ENCODE measurements at places on chromosomes 5 and 9.

DNA sequence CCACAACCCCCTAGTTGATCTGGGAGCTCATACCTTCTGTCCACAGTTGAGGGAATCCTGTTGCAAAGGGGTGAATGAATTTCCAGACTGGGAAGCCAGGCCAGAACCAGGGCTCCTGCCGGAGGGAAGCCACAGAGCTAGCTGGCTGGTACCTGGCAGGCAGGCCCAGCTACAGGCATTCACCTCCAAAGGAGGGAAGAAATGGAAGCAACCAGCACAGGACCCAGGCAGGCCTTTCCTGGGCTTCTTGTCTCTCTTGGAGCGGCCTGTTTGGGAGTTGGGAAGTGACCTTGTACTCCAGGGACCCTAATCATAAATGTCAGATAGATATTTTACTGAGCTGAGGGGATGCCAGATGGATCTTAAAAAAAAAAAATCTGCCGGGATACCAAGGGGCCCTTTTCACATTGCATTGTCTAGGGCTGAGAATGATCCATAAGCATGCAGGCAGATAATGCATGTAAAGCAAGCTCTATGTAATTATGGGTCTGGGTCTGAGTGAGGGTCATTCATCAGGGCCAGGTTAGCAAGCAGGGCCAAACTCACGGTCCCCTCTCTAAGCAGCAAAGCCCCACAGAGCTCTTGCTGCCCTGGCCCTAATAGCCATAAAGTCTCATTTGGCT is 8.4 kb downstream of the NR2F1 start:
- DNase-seq, result no peak

GRCh38 chr5:130693509-130693908 is 471.5 kb downstream of the HINT1 start:
- DNase-seq, result no peak

GRCh38 chr9:133824802-133825186 is 86.6 kb upstream of the SARDH start:
- DNase-seq, result no peak

- no peak for DNase-seq
These were observed 48.2 kb downstream of the SLC1A3 start for GRCh38 chr5:36654564-36654963.

DNA sequence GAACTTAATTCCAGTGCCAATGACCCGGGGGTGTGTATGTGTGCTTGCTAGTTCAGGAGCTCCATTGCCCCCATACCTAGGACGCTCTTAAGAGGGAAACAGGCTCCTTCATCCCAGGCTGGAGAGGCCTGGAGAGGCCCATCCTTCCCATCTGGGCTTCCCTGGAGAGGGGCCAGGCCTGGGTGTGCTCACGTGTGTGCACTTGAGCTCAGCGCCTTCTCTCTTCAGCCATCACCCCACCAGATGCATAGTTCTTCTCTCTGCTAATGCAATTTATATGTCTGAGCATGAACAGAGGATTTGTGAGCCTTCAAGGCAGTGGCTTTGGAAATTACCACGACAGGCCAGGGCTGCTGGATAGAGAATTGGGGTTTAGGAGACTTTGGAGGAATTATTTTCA is 48.6 kb upstream of the SHB start:
- DNase-seq, result no peak

DNA sequence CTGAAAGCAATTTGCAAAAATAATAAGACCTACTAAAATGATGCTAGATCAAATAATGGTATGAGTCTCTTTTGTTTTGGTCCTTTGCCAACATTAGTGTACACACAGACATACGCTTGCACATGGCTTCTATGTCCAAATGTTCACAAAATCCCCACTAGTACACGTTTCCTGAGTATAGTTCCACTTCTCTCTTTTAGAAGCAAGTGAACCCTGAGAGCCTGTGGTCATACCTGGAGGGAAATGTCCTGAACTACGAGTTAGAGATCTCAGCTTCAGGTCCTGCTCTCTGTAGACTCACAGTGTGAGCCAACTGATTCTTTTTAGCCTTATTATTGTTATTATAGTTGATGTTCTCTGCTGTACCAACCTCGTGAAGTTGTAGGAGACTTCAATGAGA is 47.3 kb upstream of the ACTBL2 start:
- no peak for DNase-seq

DNA sequence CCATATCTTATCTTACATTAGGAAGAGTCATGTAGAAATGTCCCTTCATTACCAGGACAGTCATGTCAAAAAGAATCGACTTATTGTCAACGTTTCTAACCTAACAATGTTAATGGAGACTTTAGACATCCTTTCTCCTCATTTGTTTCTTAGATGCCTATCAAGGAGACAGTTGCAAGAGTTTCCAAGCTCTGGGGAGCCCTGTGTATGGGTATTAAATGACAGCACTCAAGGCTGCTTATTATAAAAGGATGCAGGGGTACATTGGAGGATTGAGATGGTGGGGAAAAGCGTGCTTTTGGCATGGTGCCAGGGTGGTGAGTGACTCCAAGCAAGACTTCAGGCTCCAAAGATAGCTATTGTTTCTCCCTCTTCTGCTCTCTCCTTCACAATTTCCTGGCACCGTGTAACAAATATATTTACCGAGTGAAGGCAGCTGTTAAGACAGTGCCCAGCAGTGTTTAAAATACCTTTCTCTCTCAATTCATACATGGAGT is 461.3 kb upstream of the CLINT1 start:
- DNase-seq, result no peak

GRCh38 chr5:76926329-76927105 is 26.3 kb upstream of the CRHBP start:
- DNase-seq, result no peak

DNA sequence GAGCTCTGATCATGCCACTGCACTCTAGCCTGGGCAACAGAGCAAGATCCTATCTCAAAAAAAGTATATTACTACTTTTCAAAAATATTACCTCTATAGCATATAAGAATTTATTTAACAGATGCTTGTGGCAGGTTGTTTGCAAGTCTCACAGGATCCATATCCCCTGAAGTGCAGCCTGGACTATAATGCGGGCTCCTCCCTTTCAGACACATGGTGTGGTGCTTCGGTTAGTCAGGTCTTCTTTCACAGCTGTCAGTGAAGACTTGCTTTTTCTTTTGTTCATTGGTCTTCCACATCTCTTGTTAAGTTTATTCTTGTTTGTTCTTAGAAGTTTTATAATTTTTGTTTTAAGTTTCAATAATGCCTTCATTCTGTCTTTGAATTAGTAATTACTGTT is 9.4 kb upstream of the HRCT1 start:
- DNase-seq, result no peak

DNA sequence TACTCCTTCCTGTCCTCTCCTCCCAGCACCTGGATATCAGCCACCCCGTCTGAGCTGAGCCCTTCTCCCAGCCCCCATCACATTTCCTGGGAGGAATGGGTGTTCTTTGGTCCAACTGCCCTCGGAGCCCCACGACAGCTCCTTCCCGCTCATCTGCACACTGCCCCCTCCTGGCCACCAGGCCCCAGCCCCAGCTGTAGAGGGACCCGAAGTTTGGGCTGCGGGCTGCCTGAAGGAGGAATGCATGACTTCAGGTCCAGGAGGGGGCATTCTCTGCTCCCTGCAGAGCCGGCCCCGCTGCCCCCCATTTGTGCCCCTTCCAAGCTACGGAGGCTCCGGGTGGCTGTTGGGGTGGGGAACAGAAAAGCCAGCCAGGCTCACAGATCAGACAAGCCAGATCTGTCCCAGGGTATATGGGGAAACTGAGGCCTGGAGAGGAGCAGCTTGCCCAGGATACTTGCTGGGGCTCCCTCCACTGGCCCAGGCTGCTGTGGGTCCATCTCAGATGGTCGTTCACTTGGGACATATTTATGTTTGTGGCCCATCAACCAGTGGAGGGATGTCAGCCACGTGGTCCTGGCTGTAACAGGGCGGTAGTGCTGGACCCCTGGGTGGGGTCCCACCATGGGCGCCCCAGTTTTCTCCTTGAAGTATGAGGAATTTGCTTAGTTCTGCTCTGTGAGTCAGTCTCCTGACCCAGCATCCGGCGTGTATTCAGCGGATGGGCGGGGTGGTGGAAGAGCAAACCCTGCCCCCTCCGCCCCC is 33.1 kb downstream of the DAB2IP start:
- DNase-seq, result no peak

DNA sequence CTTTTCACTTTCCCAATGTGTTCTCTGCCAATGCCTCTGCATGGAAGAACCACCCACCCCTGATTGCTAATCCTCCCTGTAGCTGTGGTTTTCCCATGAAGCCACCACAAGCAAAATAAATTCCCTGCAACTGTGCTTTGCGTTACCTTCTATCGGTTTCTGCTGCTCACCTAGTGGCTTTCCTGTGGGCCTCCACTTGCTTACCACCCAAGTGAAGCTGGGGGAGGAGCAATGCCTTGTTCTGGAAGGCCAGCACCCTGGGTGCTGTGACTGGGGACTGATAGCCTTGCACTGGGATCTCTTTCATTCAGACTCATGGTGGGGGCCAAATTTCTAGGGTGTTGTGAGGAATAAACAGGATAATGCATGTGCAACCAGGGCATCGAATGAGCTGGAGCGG is 56.3 kb upstream of the GDNF start:
- no peak for DNase-seq

DNA sequence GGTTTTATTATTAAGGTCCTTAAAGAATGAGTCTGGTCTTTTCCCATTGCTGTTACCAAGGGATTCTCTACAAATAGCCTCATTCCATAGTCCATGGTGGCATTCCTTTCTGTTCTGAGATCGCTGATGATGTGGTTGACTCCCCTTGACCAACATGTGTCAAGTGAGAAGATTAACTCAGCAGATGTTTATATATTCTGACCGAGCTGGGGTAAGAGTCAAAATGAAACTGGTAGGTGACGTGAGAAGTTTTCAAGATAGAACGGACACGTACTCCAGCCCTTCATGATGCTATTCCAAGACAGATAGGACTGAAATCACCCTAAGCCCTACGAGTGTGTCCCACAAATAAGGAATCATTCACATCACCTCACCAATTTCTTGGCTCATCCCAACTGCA is 155.5 kb upstream of the WWC1 start:
- DNase-seq, result no peak

DNA sequence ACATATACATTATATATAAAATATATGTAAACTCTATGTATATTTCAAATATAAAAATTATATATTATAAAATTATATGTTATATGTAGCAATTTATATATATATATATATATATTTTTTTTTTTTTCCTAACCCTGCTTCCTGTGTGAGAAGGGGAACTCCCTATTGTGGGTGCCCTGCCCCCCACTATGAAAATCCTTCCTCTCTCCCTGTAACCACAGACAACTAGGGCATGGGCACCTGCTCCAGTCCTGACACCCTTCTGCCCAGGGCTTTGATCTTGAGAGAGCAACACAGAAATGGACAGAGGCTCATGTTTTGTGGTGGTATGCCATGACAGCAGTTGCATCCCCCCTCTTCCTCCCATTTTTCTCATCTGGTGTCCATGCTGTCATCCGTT is 148.7 kb upstream of the IL12B start:
- DNase-seq, result no peak

DNA sequence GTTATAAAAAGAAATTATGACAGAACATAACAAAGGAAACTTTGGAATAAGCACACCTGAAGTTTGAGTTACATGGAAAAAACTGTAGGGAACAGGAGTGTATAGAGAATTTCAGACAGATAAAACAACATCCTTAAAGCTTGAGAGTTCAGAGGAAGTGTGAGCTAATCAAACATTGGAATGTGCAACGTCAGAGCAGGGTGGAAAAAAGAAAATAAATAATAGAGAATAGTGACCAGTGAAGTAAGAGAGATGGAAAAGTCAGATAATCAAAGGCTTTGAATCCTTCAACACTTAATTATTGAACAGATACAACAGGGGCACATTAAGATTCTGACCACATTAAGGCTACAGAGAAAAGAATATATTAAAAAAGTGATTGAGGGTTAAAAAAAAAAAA is 128.5 kb upstream of the CDH10 start:
- no peak for DNase-seq
